ENCODE measurements at places on chromosomes 12 and 14.

DNA sequence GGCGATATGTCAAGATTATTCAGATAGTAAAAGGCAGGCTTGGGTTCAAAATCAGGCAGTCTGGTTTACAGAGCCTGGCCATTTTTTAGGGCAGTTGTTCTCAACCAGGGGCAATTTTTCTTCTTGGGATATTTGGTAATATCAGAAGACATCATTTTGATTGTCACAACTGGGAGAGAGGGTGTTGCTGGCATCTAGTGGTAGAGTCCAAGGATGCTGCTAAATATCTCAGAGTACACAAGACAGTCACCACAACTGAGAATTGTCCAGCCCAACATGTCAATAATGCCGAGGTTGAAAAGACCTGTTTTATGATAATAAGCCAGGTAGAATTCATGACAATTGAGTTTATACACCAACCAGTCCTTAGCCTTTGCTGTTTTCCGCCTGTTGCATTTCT, 733.9 kb downstream of the NRXN3 start:
- DNase-seq = no peak

DNA sequence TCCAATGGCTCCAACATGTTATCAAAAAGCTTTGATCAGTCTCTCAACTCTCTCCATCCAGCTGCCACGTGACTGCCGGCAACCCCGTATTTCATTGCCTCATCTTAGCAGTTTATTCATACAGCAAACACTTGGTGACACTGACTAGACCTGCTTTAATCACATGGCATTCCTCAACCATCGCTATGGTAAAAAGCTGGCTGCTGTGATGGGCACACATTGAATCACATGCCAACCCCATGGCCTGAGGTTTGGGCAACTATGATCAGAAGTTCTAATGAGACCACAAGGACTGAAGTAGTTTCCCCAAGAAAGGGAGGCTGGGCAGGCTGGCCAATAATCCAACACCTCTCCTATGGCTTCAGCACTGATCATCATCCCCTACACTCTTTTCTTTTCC, 40.6 kb upstream of the TAS2R42 start:
- no peak for DNase-seq

DNA sequence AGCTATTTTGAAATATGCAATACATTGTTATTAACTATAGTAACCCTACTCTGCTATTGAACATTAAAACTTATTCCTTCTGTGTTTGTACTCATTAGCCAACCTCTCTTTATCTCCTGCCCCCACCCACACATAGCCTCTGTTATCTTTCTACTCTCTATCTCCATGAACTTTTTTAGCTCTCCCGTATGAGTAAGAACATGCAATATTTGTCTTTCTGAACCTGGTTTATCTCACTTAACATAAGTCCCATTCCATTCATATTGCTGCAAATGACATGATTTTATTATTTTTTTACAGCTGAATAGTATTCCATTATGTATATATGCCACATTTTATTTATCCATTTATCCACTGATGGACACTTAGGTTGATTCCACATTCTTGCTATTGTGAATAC, 79.0 kb upstream of the AMIGO2 start:
- DNase-seq = no peak

DNA sequence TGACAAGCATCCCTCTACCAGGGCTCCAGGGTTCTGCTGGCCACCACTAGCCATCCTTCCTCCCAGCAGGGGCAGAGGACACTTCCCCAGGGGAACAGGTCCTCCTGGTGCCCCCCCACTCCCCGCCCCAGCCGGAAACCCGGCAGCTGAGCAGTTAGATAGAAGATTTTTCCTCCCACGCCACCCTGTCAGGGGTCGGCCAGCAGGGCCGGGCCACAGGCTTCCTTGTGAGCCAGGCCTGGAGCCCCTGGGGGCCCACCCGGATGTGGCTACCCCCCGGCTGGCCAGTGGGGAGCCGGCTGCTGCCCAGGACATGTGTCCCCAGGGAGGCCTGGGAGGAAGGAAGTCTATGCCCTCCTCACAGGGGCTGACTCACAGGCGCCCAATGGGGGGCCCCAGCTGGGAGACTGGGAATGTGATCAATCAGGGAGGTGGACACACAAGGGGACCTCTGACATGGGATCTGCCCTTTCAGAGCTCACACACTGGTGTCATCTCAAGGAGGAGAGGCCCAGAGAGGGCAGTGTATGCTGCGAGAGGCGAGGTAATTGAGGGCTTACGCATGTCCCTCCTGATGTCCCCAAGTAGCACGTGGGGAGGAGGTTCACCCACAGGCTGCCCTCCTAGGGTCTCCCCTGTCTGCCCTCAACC, 4.2 kb downstream of the SH2B3 start:
- peak; percentile 55 for DNase-seq

DNA sequence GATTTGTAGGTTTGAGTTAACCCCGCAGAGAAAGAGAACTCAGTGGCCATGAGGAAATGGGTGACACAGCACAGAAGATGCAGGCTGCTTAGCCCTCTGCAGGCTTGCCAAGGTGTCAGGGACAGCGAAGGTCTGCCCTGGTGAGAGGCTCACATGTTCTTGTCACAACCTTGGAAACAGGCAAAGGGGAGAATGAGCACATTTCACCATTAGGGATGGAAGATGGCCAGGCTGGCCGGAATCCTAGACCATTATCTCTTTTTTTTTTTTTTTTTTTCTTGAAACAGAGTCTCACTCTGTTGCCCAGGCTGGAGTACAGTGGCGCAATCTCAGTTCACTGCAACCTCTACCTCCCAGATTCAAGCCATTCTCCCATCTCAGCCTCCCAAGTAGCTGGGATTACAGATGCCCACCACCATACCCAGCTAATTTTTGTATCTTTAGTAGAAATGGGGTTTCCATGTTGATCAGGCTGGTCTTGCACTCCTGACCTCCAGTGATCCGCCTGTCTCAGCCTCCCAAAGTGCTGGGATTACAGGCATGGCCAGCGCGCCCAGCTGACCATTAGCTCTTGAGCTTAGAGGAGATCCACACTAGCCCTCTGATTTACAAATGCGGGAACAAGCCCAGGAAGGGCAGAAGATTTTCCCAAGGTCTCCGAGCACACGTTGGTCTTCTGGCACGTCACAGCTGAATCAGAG, 34.6 kb downstream of the LTBP2 start:
- DNase-seq = peak; percentile 12

GRCh38 chr14:100717386-100717785, 9.3 kb upstream of the DLK1 start:
- DNase-seq = no peak

DNA sequence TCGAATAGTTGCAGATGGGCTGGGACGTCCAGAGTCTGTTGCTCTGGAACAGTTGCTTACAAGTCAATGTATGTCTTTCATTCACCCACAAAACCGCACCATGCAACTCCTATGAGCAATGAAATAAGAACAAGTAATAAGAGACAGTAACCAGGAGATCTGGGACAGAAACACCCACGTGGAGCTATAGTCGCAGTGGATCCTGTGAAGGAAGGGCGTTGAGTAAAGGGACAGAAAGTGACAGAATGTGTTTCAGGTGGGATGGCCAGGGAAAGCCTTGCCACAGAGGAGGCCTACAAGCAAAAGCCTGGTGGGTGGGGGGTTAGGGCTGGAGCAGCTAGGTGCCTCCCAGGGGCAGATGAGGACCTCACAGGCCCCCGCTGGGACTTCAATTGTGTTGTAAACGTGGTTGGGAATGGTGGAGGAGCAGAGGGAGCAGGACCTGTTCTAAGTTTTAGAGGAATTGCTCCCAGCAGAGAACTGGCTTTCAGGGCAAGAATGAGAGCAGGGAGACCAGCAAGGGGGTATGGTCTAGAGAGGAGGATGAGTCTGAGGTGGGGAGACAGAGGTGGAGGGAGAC, 86.7 kb upstream of the FZD10 start:
- no peak for DNase-seq

DNA sequence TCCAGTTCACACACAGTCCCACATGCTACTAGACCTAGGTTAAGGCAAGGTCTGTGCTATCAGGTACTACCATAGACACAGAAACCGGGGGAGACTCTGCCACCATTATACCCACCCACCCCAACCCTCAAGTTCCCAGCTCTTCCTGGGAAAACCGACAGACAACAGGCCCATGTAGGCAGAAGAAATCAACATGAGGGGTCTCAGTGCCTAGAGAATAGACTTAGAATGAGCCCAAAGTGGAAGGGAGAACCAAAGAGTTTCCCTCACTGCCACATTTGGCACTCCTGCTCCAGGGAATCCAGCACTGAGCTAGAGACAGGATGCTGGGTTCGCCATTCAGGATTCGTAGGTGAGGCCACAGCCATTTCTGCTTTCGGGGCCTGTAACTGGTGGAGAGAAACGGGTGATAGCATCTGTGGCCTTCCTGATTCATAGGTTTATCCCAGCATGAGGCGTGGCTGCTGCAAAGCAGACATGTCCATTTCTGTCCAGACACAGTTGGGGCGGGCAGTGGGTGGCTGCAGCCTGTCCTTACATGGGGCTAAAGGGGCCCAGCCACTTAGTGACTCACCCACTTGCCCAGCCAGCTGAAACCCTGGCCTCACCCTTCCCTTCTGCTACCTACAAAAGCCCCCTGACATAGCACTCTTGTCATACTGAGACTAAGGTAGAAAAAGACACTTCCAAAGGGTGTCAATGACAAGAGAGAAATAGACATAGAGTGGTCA, 69.4 kb downstream of the IRF2BPL start:
- DNase-seq = peak; percentile 81

GRCh38 chr12:116140529-116140928, 137.0 kb downstream of the MED13L start:
- DNase-seq = no peak

DNA sequence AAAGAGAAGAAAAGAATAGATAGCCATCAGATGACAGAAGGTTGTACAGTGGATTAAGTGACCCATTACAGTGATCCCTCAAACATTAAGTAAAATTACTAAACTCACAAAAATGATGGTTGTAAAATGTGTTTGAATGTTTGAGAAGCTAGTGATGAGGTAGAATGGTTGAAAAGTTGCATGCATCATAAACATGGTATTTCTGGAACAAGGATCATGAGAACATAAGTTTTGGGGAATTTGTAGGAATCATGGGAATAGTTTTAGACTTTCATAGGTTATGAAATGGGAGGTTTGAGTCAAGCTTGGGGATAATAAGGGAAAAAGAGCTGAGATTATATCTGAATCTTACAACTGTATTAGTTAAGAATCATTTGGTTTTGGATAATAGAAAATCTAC, 34.1 kb upstream of the NEDD1 start:
- DNase-seq = no peak

DNA sequence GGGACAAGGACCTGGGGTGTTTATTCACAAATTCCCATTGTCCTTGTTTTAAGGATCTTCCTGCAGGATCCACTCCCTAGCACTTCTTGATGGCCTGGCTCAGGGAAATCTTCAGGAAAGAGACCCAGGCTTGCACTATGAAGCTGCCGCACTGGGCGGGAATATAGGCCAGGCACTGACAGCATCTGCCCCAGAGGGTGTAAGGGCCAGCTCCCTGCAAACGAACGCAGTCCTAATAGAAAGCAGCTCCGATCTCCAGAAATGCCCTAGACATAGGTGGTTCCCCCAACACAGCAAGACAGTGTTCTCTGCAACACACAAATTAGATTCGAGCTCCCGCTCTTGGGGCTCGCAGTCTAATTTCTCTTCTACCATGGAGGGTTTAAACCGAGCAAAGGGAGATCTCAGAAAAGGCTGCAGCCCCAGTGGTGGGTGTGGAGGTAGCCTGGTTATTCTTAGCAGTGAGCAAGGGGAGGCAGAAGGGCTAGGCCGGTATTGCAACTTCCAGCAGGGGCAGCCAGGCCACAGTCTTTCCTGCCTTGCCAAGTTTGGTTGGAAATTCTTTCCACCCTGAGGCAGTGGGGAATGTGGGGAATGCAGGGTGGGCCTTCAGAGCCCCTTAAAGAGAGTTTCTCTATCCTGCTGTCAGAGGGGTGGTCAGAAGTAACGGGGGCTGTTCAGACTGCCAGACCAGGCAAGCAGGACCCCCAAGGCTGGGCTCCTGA, 16.1 kb upstream of the WSCD2 start:
- DNase-seq = no peak

DNA sequence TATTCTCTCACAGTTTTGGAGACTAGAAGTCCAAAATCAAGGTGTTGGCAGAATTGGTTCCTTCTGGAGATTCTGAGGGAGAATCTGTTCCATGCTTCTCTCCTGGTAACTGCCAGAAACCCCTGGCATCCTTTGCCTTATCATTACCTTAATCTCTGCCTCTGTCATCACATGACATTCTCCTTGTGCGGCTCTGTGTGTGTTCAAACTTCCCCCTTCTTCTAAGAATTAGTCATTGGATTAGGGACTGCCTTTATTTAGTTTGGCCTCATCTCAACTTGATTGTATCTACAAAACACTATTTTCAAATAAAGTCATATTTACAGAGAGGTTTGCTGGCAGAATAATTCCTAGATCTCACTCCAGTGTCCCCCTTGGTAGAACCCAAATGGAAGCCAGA, 68.9 kb downstream of the ZNF641 start:
- DNase-seq = peak; percentile 12

- DNase-seq = no peak
Observed at GRCh38 chr12:51524386-51524901, 66.6 kb upstream of the SCN8A start.

DNA sequence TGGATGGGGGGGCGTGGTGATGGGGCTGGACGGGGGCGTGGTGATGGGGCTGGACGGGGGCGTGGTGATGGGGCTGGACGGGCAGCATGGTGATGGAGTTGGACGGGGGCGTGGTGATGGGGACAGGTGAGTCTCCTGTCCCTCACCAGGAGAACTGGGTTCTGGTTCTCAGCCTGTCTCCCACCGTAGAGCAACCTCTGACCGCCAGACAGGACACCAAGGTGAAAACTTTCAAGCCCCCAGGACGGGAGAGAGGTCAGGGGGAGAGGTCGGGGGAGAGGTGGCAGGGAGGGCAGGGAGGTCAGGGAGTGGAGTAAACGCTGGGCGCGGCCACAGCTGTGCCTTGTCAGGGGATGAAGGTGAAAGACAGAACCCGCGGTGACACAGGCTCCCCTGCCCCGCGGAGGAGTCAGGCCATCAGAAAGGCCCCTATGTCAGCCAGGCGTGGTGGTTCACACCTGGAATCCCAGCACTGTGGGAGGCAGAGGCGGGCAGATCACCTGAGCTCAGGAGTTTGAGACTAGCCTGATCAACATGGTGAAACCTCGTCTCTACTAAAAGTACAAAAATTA, 84.6 kb downstream of the GALNT9 start:
- no peak for DNase-seq

- no peak for DNase-seq
Observed at GRCh38 chr14:73810478-73811163, 41.0 kb upstream of the PTGR2 start.

- DNase-seq = no peak
Observed at GRCh38 chr12:55666508-55666907, 29.8 kb downstream of the OR10P1 start.

DNA sequence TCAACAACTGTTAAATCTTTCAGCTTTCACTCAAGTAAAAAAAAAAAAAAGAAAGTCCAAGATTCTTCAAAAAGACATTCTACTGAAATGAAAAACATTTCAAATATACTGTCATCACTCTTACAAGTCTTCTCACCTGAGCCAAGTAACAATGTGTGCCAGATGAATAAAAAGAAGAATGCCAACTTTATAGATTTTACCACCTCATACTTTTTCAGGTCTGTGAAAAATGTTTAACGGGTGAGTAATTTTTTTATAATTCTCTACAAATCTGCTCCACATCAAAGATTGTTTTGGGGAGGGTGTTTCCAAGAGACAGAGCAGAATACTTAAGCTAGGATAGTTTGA, 181.0 kb upstream of the BMP4 start:
- no peak for DNase-seq

Data from iris pigment epithelial cell (primary cell).